ENCODE measurements at places on chromosomes 2 and 18. TPM values are rescaled to one million over a fixed set of nuclear protein-coding genes. Genes with fewer than 3 reads are reported as not detected.

The CCDC68 gene
- total RNA-seq: 0.80 TPM

The KLHL14 gene
- total RNA-seq: 4.2 TPM

The CHRNG gene
- not detected for total RNA-seq

The ACADL gene
- 0.96 TPM for total RNA-seq

The SERPINB12 gene
- not detected for total RNA-seq

The COL4A4 gene
- 2.2 TPM for total RNA-seq

The C1QL2 gene
- total RNA-seq: not detected

The RUFY4 gene
- total RNA-seq: not detected

The POTEI gene
- 0.33 TPM for total RNA-seq
